ENCODE measurements at places on chromosomes 12 and 14.

GRCh38 chr14:48584031-48584430 is 908.6 kb upstream of the MDGA2 start:
- DNase-seq = no peak

DNA sequence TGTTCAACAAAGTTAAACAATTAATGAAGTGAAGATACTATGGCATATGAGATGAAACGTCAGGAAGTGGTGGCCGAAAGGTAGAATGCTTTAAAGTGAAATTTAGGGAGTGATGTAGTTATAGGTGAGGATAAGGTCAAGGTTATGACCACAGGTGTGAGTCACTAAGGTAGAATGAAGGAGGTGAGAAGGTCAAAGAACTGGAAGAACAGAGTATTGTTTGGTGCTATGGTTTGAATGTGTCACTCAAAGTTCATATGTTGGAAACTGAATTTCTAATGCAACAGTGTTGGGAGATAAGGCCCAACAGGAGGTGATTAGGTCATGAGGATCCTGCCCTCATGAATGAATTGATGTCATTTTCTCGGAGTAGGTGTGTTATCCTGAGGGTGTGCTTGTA is 293.6 kb downstream of the NELL2 start:
- DNase-seq = no peak

DNA sequence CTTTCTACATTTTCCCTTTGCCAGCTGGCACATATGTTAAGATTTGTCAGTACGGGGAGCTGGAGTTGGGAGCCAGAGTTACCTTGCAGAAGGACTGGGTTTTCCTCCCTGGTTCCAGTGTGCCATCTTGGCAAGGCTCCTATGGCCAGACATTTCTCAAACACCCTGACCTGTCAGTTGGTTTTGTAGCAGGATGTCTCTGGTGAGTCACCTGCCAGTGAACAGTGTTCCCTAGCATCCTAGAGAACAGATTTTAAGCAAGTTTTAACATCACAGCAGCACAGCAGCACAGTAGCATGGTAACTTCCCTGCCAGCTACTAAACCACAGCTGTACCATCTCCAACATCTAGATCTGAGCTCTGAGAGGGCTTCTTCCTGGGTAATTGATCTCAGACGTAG is 26.2 kb upstream of the KTN1 start:
- DNase-seq = no peak

DNA sequence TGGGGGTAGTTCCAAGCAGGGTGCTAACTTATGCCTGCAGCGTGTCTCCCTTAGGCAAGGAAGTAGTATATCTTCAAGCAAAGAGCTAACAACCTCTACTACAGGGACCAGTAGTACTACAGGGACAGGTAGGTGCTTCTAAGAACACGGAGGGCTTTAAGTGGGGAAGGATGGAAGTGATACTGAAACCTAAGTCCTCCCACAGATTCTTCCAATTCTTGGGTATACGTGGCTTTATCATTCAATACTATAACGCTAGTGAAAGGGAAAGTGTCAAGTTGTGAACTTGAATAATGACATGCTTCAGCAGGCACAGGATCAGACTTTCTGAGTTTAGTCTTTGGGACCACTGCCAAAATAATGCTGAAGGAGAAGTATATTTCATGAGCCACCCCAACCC is 241.7 kb downstream of the CEP128 start:
- DNase-seq = no peak

- no peak for DNase-seq
Measured at GRCh38 chr14:100117026-100117425, 42.4 kb downstream of the DEGS2 start.

- no peak for DNase-seq
Measured at GRCh38 chr14:51147183-51147582, 52.3 kb upstream of the TRIM9 start.

DNA sequence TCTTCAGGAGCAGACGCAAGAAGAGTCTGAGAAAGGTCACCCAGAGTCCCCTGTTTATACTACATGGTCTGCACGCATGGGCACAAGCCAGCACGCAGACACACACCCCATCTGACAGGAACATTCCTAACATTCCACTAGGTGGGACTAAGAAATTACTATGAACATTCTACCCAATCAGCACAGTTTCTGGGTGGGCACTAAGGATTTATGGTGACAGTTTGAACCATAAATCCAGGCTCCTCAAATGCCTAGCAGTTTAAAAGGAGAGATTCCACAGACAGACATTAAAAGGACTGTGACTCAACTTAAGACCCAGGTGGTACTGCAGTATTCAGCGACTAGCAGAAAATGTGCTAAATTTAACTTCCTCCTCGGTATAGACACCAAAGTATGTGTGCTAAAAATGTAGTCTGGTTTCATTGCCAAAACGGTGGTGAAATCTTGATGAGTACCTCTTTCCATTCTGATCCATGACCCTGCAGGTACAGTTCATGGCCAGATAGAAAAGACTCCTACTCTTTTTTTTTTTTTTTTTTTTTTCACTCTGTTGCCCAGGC is 16.2 kb downstream of the ABHD4 start:
- DNase-seq = no peak

- no peak for DNase-seq
Measured at GRCh38 chr14:105250008-105250366, 1.7 kb downstream of the BTBD6 start.

- DNase-seq = no peak
Measured at GRCh38 chr12:86496595-86496994, 240.4 kb upstream of the MGAT4C start.

- DNase-seq = no peak
Measured at GRCh38 chr12:71768900-71769299, 14.2 kb downstream of the RAB21 start.

DNA sequence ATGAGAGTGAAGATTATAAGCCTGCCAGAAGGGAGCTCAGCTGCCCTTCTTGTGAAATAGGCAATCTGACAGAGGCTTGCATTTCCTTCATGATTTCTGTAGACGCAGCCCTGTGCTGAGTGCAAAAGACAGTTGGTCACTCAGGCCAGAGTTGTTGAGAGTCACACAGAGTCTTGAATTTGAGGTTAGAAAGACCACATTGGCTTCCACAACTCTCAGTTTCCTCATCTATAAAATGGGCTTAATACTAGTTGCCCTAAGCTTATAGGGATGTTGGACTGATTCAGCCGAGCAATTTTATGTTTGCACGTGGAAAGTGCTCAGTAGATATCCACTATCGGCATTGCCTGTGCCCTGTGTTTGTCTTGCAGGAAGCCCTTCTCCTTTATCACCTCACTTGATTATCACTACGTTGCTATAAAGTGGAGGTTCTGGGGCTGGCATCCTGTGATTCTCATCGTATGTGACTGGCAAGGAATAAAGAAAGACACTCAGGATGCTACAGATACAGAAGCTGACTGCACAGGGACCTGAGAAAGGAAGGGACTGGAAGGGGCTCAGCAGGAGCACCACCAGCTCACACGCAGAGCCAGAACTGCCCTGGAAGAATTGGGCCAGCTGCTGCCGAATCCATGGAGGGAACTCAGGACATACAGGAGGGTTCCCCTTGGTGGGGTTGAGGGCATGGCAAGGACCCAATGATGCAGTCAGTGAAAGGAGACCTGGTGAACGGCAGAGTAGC is 19.8 kb upstream of the SERPINA4 start:
- no peak for DNase-seq

GRCh38 chr14:85479771-85480170 is 50.2 kb upstream of the FLRT2 start:
- DNase-seq = no peak

GRCh38 chr12:110137786-110138185 is 13.6 kb downstream of the IFT81 start:
- DNase-seq = no peak

Measured in activated naive CD4-positive, alpha-beta T cell treated with anti-CD3 and anti-CD28 coated beads for 36 hours (primary cell).